ENCODE measurements at places on chromosomes 7 and 10.
A peak's percentile ranks its signal among the peaks of the same experiment; 100 is the strongest.

DNA sequence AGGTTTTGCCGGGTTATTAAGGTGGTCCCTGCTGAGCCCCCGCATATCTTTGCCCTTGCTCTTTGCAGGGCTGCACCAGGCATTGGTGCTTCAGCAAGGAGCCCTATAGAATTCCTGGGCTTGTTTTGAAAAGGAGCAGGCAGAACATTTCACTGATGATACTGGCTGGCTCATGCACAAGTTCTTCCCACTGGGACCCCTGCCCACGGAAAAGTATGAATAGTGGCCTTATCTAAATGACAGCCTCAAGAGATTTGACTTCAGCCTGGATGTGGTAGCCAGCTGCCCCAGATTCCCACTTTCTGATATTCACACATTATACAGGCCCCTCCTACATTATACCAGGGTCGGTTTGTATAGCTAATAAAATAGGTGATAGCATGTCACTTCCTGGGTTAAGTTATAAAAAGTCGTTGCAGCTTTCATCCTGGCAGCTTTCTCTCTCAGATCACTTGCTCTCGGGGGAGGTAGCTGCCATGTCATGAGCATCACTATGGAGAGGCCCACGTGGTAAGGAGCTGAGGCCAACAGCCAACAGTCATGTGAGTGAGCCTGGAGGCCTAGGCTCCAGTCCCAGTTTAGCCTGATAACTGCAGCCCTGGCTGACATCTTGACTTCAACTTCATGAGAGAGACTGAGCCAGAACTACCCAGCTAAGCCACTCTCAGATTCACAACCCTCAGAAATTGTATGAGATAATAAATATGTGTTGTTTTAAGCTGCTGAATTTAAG lies 16.8 kb upstream of the CRTAC1 start:
- no peak for DNase-seq

DNA sequence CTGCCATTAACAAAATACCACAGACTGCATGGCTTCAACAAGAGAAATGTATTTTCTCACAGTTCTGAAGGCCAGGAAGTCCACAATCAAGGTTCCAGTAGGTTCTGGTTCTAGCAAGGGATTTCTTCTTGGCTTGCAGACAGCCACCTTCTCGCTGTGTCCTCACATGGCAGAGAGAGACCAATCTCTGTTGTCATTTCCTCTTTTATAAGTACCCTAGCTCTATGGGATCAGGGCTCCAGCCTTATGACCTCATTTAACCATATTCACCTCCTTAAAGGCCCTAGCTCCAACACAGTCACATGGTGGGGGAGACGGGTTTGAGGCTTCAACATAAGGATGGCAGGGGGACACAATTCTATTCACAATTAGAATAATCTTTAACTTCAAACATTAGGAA lies 23.6 kb downstream of the ABI1 start:
- no peak for DNase-seq

- no peak for DNase-seq
Observed at GRCh38 chr7:15584575-15584974, 22.8 kb upstream of the AGMO start.

DNA sequence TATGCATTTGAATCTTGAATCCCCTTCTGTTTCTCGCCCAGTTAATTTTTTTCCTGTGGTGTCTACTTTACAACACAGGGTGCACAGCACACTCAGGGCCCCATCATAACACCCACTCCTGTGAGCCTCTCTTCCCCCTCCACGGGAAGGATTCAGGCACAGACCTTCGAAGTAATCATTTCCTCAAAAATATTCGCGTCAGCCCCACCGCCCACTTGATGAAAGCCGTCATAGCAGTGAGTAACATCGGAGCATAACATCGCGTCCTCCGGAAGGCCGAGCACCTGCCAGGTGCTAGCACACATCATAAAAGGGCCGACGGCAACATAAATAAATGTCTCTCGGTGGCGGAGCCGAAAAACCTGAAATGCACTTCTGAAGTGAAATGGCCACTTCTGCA lies 201.7 kb upstream of the ADARB2 start:
- no peak for DNase-seq

GRCh38 chr7:152464312-152465118 lies 28.7 kb upstream of the KMT2C start:
- DNase-seq = peak; percentile 84

DNA sequence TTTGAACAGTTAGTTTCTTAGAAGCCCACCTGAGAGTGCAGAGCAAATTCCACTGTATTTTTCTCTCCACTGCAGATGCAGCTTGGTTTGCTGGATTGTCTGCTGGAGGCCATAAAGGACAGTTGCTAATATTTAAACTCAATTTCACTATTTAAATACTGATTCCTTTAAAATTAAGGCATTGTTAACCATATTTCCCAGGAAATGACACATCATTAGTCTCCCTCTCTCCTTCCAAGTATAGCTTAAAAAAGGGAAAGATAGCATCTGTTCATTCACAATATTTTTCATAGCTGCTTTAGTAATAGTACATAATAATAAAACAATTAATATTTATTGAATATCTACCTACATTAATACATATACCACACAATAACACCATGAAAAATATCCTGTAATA lies 252.9 kb downstream of the HGF start:
- DNase-seq = no peak

DNA sequence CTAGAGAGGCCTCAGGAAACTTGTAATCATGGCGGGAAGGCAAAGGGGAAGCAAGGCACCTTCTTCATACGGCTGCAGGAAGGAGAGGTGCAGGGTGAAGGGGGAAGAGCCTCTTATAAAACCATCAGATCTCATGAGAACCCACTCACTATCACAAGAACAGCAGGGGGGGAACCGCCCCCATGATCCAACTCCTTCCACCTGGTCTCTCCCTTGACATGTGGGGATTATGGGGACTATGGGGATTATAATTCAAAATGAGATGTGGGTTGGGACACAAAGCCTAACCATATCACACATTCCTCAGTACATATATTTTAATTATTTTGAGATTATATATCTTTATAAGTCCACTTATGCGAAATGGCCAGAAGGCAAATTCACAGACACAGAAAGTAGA lies 8.9 kb downstream of the HK1 start:
- no peak for DNase-seq

GRCh38 chr10:89404104-89405047 lies 10.0 kb upstream of the IFIT5 start:
- DNase-seq = peak; percentile 44

All from astrocyte of the spinal cord (primary cell).